ENCODE measurements at places on chromosomes 2 and 18.

- DNase-seq, result no peak
Observed at GRCh38 chr2:54803783-54804751, 80.6 kb downstream of the EML6 start.

DNA sequence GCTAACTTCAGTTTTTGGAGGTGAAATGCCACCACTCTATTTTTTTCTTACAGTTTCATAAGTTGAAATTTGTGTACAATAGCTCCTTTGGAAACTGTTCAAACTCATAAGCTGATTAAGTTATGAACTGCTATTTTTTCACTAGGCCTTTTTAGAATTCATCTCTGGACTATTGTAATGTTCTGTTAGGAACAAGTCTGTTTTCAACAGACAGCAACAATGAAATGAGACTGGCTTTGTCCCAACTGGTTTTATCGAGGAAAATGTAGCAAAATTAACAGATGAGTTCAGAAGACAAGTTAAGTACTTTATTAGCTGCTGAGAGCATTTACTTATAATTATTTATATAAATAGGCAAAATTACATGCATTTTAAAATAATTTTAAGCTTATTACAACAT, 310.6 kb downstream of the ZNF804A start:
- DNase-seq, result no peak

DNA sequence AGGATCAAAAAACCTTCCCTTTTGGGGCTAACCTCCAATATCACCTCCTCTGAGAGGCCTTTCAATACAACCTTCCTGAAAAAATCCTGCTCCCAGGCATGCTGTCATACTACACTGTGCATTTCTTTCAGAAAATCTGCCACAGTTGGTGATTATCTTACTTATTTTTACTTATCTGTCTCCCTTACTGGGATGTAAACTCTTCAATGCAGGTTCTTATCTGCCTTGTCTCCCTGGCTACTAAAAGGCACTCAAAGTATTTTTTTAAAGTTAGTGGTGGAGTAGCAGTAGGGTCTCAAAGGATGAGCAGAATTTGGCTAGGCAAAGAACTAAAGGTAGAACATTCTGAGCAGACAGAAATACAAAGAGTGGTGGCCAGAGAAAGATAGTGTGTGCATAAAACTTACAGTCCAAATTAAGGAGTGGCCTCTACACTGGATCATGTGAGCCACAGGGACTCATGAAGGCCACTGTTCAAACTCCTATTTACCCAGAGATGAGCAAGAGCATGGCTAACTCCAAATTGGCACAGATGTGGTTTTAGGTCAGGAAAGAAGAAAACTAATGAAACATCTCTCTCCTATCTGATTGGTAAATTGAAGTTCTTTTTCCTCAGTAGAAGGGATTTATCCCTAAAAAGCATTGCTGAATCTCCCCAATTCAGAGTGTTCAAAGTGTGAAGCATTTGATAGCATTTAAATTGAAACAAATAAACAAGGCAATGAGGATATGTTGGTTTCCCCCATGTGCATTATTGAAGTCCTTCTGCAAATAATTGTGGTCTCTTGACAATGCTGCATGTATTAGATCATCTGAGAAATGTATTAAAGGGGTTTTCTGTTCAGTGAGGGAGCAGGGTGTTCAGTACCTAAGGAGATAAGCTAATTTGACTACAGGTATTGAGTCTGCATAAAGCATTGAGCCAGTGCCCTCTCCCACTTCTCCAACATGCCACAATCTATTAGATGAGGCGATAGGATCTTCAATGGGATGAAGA, 285.5 kb downstream of the MREG start:
- no peak for DNase-seq

DNA sequence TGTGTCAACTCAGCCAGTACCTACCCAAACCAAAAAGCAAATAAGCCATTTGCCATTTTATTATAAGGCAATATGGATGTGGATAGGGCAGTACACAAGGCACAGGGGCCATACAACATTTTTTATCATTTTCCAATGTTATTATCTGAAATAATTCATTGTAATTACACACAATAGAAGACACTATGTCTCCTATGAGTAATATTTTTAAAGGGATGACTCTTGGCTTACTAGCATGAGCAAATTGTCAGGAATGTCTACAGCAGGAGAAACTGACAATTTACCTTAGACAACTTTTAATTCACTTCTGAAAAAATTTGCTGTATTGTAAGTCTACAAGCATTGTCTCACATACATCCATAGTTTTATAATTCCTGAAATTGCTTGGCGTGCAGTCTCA, 1193.9 kb upstream of the CELF4 start:
- no peak for DNase-seq

GRCh38 chr2:132479155-132479554, 62.5 kb downstream of the GPR39 start:
- no peak for DNase-seq

DNA sequence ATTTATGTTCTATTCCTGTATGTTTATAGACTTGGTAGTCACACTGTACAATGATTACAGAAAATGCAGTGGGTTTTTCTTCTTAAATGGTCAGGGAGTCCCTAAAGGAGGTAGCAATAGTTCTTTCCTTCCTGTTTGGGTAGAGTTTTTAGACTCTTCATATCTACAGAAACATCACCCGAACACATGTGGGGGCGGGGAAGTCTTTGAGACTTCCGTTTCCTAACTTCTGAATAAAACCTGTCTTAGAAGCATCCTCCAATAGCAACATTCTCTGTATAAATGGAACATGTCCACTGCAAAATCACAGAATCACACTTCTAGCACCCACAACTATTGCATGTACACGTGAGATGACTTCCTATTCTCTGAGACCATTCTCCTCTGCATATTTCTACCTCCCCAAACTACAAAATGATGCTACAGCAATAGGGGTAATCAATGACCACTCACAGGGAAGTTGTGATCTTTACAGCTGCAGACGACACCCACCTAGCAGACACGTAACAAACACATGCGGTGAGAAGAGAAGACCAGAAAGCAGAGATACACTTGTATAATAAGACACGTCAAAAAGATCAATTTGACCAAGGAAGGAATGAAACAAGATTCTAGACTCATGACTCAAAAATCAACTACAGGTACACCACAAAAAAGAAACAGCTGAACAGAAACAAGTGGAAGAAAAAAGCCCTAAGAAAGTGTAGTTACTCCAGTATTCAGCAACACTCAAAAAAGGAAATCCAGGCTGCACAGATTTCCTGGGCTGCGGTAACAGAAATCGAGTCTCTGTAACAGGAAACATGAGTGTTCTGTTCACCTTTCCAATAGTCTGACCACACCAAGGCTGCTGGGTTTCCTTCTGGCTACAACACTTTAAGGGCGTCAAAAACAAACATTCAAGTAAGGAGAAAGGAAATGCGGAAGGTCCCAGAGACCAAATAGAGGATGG, 120.4 kb downstream of the ZNF516 start:
- DNase-seq, result no peak

- no peak for DNase-seq
Observed at GRCh38 chr2:205858881-205859441, 176.7 kb downstream of the NRP2 start.

- DNase-seq, result no peak
Observed at GRCh38 chr2:45128580-45128997, 119.3 kb upstream of the SIX2 start.
